ENCODE measurements at places on chromosomes 4 and X.

GRCh38 chr4:87219632-87220093, 755 bp downstream of the KLHL8 start:
- peak; percentile 37 for DNase-seq

DNA sequence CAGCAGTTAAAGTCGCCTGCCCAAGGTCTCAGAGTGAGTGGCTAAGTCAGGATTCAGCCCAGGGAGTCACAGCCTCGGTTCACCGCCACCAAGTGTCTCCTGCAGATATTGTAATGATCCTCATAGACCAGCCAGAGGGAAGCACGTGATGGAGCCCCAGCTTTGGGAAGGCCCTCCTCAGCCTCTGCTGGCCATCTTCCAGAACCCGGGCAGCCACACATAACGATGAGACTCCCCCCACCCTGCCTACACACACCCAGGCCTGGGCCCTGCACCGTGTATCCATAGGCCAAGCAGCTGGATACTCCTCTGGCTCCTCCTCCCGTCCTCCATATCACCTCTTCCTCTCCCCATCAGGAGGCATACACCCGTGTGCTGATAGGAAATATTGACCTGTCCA, 19.6 kb upstream of the SASH3 start:
- DNase-seq: no peak

GRCh38 chr4:184444953-184445309, 29.4 kb downstream of the IRF2 start:
- no peak for DNase-seq

DNA sequence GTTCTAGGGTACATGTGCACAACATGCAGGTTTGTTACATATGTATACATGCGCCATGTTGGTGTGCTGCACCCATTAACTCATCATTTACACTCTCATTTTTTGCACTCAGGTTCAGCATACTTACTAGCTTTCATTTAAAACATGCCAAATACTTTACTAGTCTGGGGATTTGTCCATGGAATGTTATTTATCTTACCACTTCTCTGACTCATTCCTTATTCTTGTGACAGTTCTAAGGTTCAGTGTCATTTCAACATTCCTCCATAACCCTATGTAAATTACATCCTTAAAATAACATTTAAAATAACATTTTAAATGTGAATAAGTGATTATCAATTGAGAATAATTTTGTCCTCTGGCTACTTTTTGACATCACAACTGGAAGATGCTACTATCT, 19.5 kb upstream of the SYTL5 start:
- no peak for DNase-seq

- DNase-seq: no peak
Observed at GRCh38 chr4:163470391-163470790, 3.2 kb downstream of the TKTL2 start.

GRCh38 chr4:94181815-94182214, 25.9 kb upstream of the SMARCAD1 start:
- no peak for DNase-seq

- no peak for DNase-seq
Observed at GRCh38 chr4:53905941-53906377, 158.4 kb downstream of the CHIC2 start.

GRCh38 chr4:115361781-115362180, 248.4 kb upstream of the NDST4 start:
- DNase-seq: no peak

- no peak for DNase-seq
Observed at GRCh38 chr4:153789741-153790499, 1.0 kb upstream of the SFRP2 start.

DNA sequence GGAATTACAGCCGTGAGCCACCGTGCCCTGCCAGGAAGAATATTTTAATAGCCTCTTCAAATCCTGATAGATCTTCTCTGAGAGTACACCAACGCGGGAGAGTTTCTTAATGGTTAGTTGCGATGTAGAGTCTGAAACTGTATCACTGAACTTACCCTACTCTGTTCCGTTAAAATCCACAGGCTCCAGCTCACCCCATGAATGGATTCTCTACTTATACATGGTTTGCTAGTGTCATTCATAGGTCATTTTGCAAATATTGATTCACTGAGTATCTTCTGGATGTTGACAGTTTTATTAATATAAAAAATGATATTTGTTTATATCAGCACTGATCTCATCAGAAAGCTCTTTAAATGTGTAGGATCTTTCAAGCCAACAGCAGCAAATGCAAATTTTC, 99.9 kb downstream of the FAM193A start:
- DNase-seq: no peak

DNA sequence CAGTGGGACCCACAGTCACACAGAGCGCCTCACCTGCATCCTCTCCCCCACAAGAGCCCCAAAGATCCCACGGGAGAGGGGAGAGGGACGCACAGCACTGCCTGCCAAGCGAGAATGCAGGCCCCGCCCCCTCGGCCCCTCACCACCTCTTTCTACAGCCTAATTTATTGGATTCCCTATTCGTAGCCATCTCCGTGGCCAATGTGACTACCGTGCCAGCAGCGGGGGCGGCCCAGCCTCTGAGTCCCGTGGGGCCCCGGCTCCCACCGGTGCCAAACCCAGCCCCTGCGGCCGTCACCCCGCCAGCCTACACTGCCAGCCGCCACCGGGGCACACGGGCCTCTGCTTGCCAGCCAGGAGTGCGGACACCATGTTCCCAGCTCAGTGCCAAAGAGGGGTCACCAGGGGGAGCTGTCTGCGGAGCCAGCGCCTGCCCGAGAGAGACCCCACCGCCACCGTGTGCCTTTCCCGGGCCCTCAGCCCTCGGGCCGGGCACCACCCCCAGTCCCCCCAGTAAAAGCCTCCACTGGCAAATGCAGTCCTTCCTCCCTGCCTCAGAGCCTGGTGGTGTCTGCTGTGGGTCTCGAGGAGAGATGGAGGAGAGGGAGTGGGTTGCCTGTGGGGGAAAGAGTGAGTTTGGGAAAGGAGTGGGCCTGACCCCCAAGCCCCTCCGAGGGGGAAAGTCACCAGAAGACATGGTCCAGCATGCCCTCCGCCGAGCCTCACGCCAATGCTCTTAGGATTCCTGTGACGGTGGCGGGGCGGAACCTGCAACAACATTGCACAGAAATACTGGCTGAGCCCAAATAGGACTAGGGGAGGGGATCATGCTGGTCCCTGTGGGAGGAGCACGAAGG, 19.6 kb upstream of the PLXNB3 start:
- DNase-seq: no peak

GRCh38 chr4:122090989-122091388, 61.1 kb upstream of the BLTP1 start:
- no peak for DNase-seq
